Fibroblast of skin of left biceps (primary cell): ENCODE measurements at places on chromosomes 3 and 15.

DNA sequence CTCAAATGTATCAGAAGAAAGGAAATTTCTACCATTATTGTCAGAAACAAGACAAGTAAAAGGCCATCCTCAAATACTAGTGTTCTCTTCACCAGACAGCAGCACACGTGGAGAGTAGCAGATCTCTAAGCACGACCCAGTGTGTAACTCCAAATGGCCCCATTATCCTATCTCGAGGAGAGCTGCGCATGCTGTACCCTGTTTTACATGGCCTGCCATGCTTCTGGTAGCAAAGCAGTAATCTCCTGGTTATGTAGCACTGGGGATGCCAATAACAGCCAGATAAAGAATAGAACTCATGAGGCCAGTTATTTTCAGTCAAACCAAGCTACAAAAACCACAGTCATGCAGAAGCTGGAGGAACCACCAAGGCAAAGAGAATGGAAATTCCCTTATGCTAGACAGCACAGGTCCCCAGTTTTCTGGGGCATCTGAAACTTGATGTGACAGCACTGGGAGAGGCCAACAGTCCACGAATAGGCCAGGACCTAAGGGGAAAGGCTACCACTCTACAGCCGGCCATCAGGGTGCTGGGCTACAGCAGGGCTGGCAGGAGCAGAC, 73.0 kb downstream of the LIPC start:
- DNase-seq: no peak

GRCh38 chr15:99475754-99476412, 89.9 kb upstream of the MEF2A start:
- no peak for DNase-seq

- DNase-seq: no peak
Measured at GRCh38 chr15:36914960-36915808, 185.2 kb downstream of the MEIS2 start.

DNA sequence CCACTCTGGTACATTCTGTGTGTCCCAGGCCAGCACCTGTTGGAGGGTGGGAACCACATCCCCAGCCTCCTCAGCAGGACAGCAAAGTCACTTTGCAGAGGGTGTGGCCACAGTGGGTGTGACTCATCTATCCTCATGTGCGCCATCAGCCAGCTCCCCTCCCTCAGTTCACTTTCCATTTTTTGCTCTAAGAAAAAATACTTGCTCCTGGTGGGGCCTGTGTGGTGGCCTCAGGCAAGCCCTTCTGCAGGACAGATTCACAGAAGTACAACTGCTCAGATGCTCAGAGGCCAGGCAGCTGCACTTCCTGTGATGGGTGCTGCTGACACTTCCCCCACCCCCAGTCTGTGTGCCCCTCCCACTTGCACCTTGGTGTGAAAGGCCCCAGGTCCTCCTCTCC, 78.3 kb upstream of the ALDH1L1 start:
- DNase-seq: no peak

DNA sequence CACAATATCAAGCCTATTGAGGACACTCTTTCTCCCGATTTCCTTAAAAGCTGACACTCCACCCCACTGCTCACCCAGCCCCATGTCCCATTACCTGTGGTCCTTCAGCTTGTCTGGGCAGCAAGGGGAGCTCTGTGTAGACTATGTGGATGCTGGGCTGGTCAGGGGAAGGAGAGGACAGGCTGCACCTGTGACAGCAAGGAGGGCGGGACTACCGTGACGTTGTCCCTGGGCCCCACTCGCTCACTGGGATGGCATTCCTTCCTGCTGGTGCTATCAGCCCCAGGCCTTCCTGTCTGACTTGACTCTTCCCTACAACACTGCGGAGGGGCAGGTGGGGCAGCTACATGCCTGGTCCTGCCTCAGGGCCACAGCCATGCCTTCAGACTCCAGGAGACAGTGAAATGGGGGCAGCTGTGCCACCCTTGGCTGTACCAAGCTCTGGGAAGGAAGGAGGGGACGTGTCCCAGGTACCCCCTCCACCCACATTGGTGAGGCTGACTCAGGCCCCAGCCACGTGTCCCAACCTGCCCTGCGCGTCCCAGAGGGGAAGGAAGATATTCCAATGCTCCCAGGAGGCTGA, at the start of gene TMEM40:
Gene TMEM40 (minus strand): TSS at position 163 of the 583 bp plus-strand sequence. CDS start 9,427 bp downstream, outside the sequence.
- DNase-seq: no peak
